ENCODE measurements at places on chromosomes 2 and 18. TPM values are rescaled to one million over a fixed set of nuclear protein-coding genes. Genes with fewer than 3 reads are reported as not detected.

The MARCHF7 gene
- 91.7 TPM for total RNA-seq

DNA sequence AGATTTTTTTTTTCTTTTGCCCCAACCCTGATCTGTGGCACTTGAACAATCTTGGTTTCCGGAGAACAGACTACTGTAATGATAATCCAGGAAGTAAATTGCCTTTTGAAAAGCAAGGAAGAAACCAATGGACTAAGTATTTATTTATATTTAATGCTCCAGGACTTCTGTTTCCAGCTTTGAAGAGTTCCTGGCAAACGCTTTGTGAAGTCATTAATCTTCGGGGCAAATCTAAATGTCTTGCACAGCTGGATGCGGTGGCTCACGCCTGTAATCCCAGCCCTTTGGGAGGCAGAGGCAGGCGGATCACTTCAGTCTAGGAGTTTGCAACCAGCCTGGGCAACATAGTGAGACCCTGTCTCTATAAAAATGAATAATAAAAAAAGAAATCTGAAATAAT is 135.1 kb upstream of the GATA6 start:
- no peak for DNase-seq

DNA sequence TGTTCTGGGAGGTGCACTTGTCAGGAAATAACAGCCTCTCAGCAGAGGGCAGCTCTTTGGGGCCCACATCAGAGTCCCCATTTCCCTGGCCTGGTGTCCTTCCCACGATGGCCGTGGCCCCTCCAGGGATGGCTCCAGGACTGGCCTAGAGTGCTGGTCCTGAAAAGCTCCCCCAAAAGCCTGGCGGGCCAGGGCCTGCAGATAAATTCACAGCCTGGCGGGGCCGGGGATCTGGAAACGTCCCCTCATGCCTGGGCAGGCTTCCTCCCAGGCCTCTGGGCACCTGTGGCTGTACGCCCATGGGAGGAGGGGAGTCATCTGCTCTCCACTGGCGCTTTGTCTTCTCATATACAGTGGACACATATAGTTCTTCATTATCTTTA is 52.6 kb upstream of the HS6ST1 start:
- no peak for DNase-seq

The FAM168B gene
- total RNA-seq = 161 TPM

DNA sequence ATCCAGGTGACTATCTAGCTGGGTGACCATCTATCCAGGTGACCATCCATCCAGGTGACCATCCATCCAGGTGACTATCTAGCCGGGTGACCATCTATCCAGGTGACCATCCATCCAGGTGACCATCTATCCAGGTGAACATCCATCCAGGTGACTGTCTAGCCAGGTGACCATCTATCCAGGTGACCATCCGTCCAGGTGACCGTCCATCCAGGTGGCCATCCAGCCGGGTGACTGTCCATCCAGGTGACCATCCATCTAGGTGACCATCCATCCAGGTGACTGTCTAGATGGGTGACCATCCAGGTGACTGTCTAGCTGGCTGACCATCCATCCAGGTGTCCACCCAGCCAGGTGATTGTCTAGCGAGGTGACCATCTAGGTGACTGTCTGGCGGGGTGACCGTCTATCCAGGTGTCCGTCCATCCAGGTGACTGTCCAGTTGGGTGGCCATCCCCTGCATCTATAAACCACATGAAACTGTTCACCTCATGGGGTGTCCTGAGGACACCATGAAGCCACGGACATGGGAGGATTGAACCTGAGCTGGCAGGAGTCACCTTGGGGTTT is 305.3 kb downstream of the NDUFA10 start:
- no peak for DNase-seq

GRCh38 chr2:106095478-106096298 is 98.4 kb downstream of the UXS1 start:
- no peak for DNase-seq

DNA sequence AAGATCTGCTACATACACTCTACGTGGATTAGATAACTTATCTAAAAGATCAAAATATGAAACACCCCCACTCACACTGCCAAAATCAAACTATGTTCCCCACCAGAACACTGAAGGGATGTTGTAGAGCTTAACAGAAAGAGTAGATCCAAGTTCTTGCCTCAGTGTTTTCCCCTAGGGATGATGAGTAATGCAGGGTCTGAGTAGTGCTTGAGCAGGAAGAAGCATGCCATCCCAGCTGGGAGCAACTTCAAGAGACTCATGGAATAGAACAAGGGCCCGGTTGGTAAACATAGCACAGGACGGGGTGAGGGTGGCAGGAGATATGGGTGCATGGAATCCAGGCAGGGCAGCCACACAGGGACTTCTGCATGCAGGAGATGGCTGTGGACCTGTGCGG is 74.3 kb downstream of the SNTG2 start:
- no peak for DNase-seq

- DNase-seq = no peak
These were observed 244.5 kb upstream of the ID2 start for GRCh38 chr2:8437228-8437948.

The FOXD4L1 gene
- total RNA-seq = not detected

- no peak for DNase-seq
These were observed 506.1 kb downstream of the PARD3B start for GRCh38 chr2:205051417-205051816.

The RGPD3 gene
- total RNA-seq = 0.14 TPM

GRCh38 chr2:200968735-200969134 is 5.3 kb upstream of the ORC2 start:
- DNase-seq = no peak

GRCh38 chr2:188068093-188068492 is 223.6 kb upstream of the GULP1 start:
- no peak for DNase-seq

- DNase-seq = no peak
These were observed 29.6 kb upstream of the IL37 start for GRCh38 chr2:112881217-112881985.

- DNase-seq = no peak
These were observed 72.4 kb downstream of the RND3 start for GRCh38 chr2:150415022-150415421.

GRCh38 chr2:52765735-52766134 is 1001.9 kb upstream of the CHAC2 start:
- DNase-seq = no peak

DNA sequence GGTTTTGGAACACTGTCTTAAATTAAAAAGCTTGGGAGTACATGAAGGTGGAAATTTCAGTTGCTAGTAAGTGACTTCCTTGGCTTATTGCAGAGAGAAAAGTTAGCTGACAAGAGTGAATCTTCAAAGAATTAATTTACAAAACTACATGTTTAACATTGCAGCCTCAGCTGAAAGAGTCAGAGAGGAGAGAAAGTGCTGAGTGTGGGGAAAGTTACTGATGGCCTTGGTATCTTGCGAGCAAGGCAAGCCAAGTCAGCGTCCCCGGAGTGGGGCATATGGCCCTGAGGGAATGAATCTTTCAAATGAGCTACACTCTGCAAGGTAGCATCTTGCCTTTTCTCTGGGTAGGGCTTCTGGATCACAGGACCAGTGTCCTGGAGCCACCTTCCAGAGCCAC is 131.3 kb downstream of the LPIN1 start:
- DNase-seq = no peak

DNA sequence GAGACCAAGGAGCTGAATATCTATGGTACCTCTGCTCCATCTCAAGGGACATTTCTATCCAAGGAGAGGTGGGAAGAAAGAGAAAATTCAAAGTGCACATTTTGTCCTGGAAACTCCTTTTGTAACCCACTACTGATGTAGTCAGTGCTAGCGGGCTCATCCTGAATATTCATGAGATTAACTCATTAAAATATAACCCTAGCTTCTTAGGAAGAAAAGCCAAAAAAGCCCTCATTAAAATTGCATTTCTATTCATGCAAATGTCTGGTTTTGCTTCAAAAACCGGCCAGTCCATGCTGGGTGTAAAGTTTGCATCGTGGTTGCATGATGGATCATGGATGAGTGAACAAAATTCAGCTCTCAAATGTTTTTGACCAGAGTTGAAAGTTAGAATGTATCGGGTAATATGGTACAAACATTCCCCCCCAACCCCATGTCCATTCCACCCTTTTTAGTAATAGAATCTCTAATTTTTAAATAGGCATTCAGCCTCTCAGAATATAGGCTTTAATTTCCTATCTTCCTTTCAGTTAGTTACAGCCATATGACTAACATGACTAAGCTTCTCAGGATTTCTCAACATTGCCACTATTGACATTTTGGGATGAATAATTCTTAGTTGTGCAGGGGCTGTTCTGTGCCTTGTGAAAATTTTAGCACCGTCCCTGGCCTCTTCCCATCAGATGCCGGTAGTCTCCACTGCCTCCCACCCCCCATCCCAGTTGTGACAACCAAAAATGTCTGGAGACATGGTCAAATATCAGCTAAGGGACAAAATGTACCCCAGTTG is 104.2 kb upstream of the RND3 start:
- DNase-seq = no peak

DNA sequence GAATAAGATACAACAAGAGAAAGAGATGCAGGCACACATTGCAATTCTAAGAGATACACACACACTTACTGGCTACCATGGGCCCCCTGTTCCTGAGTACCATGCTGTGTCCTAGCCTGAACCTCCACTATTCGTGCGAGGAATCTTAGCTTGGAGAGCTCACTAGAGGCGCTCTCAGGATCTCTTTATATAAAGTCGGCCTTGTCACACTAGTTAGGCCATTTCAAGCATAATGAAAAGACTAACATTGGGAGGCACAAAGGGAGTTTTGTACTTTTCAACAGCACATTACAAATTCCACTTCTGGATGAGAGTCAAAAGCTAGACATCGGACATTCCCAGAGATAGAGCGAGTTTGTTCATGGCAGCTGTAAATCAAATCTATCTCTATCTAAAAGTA is 365.2 kb downstream of the DSEL start:
- DNase-seq = no peak

DNA sequence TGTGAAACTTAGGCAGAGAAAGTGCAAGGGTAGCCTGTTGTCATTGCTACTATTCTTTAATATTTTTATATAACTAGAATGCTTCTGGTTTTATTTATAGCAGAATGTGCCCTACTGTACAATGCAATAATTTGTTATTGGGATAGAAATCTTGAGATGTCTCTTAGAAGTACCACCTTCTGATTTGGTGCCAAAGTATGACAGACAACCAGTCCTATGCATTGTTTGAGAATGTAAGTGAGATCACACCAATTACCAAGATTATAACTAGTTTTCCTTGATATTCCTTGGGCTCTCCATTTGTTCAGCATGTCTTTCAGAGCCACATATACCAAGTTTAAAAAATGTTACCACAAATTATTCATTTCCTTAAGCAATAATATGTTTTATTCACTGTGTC is 399.7 kb downstream of the CPS1 start:
- DNase-seq = no peak

- DNase-seq = no peak
These were observed 157.3 kb downstream of the CDCA7 start for GRCh38 chr2:173511942-173512341.

DNA sequence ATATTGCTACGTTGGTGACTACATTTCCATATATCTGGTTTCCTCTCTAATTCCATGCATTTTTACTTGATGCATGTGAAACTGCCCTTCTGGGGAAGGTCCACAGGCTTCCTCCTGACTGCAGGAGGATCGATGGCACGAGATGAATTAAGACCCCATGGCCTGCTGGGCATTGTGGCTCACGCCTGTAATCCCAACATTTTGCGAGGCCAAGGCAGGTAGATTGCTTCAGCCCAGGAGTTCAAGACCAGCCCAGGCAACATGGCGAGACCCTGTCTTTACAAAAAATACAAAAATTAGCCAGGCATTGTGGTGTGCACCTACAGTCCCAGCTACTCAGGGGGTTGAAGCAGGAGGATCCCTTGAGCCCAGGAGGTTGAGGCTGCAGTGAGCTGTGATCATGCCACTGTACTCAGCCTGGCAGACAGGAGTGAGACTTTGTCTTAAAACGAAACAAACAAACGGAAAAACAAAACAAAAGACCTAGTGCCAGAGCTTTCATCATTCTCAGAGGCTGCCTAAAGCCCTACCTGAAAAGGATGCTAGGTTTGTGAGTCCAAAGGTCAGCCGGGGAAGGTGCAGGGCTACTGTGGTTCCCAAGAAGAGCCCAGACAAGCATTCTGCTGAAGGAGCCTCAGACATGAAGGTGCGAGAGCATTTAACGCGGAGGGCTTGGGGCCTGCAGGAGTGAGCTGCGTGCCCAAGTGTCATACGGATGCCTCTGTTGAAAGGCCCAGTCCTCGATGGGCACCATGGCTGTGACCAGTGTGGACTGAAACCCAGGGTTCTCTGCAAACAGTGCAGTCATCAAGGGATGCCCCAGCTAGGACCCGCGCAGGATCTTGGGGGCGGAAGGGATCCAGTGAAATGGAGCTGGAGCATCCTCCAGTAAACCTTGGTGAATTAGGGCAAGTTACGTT is 21.6 kb downstream of the GPR55 start:
- no peak for DNase-seq

The WIPF1 gene
- 9.5 TPM for total RNA-seq

DNA sequence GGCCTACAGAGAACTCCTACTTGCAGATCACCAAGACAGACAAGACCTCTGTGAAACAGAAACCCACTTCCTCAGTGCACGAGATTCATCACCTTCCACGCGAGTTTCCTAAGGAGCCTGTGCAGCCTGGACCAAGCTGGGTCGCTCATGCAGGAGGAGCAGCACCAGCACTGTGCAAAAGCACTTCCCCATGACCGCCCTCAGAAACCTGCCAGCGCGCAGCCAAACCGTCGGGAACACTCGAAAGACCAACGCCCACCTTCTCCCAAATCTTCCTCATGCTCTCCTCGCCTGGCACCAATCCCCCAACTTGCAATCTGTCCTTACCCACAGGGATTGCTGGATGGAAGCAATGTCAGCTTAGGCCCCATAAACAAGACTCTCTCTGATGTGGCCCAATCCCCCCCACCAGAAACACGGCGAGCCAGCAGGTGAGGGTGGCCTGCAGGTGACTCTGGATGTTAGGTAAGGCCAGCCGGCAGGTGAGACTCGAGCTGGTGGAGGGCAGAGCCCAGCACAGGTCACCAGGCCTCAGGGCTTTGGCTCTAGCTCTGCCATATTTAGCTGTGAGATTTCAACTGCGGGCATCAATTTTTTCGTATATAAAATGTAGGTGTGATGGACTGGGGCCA is 69.4 kb downstream of the PXDN start:
- DNase-seq = no peak

The PLCL1 gene
- total RNA-seq = 0.08 TPM

- no peak for DNase-seq
These were observed 63.7 kb upstream of the CYP26B1 start for GRCh38 chr2:72211350-72211749.

DNA sequence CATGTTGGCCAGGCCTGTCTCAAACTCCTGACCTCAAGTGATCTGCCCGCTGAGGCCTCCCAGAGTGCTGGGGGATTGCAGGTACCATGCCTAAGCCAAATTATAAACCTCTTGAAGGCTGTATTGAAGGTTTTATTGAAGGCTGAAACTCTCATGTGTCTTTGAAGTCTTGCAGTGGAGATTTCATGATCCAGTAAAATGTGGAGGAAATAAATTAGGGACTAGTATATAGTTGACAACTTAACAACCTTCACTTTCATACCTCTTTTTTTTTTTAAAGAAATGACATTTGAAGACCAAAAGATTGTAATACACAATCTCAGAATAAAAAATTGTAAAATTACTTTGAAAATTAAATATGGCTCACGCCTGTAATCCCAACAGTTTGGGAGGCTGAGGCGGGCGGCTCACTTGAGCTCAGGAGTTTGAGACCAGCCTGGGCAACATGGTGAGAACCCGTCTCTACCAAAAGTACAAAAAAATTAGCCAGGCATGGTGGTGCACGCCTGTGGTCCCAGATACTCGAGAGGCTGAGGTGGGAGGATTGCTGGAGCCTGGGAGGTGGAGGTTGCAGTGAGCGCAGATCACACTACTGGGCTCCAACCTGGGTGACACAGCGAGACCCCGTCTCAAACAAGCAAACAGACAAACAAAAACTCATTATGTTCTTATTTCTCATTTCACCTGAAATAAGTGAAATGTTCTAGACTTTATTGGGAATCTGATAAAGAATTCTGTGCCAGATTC is 8.0 kb downstream of the EML4 start:
- no peak for DNase-seq
